CD4-positive, alpha-beta T cell treated with Interferon alpha-2 for 1 hour (primary cell): ENCODE measurements at places on chromosomes 6 and 20.

DNA sequence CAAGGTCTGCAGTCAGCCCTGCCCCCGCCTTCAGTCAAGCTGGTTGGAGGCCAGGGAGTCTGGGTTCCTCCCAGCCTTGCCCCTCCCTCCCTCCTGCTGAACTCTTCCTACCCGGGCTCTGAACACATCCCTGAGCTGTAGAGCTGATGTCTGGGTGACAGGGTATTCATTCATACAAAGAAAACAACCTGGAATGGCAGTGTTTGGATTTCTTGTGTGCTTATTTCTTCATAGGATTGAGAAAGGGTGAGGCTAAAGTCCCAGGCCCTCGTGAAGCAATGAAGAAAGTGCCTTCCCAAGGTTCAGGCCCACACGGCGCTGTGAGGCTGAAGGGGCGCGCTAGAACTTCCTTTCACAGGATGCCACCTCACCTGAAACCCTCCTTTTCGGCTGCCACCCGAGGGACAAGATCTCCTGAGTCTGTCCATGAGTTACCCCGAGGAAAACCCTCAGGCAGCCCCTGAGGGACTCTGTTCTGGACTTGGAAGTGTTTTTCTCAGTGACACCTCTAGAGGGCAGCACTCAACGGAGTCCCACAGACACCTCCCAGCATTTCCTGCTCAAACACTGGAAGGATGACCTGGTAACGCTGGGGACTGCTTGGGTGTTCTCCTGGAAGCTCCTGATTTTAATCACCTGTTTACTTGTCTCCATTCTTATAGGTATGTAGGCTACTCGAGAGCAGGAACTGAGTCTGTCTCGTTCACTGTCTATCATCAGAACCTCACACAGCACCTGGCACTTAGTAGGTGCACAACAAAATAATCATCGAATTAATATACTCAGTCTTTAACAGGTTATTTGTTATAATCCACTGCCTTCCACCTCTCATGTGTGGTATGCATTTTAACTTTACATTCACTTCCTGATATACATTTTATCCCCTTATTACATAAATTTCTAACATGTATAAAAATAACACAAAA, 11.8 kb upstream of the GSTA1 start:
- peak; percentile 51 for DNase-seq

DNA sequence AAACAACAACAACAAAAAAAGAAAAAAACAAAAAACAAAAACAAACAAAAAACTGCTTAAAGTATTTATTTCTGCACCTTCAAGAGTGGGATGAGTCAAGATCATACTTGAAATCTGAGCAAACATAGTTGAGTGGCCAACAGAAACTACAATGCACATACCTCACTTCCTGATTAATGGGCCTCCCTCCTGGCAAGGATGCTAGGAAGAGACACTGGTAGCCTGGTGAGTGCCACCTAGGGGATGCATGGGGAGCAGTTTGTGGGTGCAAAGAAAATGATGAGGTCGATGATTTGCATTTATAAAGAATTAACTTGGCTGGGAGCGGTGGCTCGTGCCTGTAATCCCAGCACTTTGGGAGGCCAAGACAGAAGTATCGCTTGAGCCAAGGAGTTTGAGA, 808.1 kb downstream of the MAFB start:
- no peak for DNase-seq

- DNase-seq, result peak; percentile 82
Observed at GRCh38 chr20:5100684-5101347, 18.9 kb downstream of the PCNA start.

DNA sequence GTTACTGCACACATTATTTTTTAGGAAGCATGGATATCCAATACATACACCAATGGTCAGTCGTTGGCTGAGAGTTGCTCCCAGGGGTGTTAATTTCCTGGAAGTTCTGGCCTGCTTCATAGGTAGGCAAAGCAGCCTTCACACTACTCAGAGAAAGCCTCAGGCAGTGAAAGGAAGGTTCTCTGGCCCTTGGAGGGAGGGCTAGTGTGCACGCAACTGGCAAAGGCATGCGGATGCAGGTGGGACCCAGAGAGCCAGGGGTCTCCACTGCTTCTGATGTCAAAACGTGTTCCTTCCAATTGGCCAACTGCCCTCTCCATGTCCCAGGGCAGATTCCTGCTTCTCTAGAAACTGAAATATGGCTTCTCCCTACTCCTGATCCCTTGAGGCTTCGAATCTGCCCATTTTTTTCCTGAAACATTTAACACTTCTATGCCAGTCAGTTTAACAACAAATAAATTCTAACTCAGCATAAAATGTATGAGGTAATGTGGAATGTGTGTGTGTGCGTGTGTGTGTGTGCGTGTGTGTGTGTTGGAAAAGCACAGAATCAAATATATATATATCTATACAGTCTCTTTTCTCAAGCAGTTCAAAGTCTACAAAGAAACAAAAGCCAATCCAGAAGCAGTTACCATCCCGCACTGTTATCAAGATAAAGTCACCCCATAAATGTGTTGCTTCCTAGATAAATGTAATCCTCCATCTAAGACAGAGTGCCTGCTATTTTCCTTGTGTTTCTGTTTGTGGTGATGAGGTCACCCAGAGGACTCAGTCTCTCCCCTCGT, 94.0 kb upstream of the HIVEP1 start:
- no peak for DNase-seq

GRCh38 chr6:6916598-6916997, 191.2 kb upstream of the RREB1 start:
- DNase-seq, result no peak

- no peak for DNase-seq
Observed at GRCh38 chr6:111013144-111013915, 31.5 kb downstream of the RPF2 start.

- no peak for DNase-seq
Observed at GRCh38 chr6:35926509-35927215, 5.8 kb upstream of the SRPK1 start.

DNA sequence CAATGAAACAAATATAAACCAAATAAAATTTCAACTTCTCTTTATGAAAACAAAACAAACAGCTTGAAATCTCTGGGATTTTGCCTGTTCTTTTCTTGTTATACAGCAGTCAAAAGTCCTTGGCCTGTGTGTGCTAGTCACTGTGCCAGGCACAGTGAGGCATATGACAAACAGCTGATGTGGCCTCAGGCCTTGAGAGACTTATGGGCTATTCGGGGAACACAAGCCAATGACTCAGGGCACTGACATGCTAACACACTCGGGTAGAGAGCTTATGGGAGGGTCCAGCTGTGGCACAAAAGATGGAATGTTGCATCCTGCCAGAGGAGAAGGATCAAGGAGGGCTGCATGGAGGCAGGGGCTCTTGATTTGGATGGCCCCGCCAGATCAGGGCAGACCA, 95.4 kb upstream of the NKX2-2 start:
- no peak for DNase-seq

GRCh38 chr6:161443848-161444247, 170.0 kb upstream of the AGPAT4 start:
- no peak for DNase-seq

DNA sequence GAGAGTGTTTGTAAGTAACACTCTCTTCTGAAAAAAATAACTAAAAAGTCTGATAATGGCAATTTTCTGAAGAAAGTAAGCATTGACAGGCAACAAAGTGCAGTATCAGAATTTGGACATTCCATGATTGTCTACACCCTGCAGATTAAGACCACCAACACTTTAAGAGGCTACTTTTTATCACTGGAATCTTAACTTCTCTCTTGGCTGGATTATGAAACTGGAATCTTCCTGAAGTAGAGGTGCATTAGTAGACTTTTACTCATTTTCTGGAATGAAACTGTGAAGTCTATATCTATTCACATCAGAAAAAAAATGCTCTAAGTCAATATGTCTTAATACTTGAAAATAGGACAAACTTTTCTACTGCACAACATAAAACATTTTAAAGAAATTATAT, 547.5 kb downstream of the COL12A1 start:
- no peak for DNase-seq

DNA sequence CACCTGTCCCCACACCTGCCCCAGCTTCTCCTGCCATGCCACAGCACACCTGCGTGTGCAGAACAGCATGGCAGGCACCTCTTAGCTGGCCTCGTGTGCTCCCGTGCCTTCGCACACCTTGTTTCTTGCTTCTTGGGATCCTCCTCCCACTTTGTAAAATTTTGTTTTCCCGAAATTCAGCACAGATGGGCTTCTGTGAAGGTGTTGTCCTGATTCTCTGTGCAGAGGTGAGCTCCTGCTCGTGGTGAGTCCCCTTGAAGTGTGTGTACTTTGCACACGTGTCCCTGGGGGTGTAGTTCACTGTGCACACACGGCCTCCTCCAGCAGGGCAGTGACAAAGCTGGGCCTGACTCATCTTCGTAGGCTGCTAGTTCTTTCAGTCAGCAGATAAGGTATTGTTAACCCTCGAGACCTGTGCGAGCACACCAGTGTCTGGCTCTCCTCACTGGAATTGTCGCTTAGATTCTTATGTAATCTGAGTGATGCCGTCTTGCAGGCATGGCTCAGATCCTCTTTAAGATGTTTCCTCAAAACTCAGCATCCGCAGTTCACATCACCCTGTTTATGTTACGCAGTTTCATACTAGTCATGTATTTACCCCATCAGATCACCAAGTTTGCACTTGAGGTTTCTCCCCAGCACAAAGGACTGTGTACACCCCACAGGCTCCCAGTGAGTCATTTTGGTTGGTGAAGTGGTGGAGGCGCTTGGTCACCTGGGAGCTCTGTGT, 77.7 kb downstream of the CDYL start:
- DNase-seq, result no peak

DNA sequence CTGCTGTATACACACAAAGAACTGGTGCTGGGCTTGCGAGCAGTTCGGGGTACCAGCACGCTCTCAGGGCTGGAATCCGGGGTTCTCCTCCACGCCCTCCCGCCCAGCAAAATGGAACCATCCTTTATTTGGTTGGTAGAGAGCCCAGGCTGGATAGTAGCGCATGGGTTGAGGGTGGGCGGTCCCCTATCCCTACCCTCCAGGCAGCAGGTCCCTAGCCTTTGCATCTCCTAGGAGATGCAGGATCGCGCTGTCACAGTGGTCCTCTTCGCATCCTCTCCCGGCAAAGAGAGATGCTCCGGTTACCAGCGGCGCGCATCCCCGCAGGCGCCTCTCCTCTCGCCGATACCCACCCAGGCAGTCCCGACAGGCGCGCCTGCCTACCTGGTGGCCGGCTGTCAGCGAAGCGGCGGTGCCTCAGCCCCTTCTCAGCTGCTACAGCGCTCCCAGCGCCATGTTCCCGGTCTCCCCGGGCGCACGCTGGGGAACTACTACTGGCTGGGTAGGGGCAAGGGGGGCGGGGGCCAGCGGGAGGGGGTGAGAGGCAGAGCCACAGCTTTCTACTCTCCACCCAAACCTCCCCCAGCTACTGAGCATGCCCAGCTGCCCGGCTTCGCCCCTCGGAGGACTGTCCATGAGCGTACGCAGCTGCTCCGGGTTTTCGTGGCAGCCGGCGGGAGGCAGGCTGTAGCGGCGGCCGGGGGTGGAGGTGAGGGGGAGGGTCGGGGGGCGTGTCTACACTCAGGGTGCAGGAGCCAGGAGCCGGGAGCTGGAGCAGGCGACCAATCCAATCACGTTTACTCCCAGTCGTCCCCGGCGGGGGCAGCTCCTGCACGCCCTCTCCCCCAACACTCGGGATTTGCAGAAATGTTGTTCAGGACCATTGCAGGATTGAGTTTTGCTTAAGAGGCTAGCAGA, at the start of gene PAK5:
TSS of gene PAK5 (minus strand) at position 699 of the 918 bp plus-strand sequence. CDS start 194,748 bp downstream, outside the sequence.
- DNase-seq, result no peak

GRCh38 chr6:22412994-22413393, 116.2 kb upstream of the PRL start:
- DNase-seq, result no peak

- DNase-seq, result no peak
Observed at GRCh38 chr6:2030682-2031244, 214.6 kb downstream of the GMDS start.

- DNase-seq, result peak; percentile 60
Observed at GRCh38 chr6:26172608-26172968, 85.4 kb downstream of the HFE start.

GRCh38 chr6:43926634-43927531, 156.9 kb downstream of the VEGFA start:
- no peak for DNase-seq

GRCh38 chr20:38215194-38216182, 45.0 kb downstream of the KIAA1755 start:
- no peak for DNase-seq

GRCh38 chr6:43489277-43490072, 12.1 kb downstream of the TJAP1 start:
- DNase-seq, result no peak

DNA sequence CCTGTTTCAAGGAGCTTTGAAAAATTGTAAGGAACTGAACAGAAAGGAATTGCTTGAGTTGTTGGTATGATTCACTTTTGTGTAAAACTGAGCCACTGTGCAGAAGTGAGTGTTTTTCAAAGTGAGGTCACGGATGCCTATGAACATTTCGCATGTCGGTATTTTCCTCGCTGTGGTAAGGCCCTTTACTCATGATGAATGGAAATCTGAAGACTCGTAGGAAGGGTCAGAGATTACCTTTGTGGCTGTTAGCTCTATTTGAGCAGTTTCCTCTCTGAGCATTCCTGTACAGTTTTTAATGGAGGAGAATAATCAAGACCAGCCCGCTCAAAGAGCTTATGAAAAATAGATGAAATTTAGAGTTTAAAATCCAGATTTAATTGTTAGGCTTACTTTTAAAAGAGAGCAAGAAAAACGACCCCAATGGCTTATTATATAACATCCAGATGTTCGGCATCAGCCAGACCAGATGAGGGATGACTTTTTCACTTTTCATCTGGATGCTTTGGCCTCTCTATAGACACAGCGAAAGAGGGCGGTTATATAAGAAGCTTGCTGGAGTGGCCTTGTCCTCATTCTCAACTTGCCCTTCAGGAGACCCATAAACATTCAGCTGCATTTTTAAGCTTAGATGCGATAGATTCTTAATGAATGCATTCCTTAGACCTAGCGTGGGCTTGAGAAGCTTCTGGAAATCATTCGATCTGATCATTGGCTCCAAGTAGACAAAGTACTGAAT, 99.5 kb downstream of the CD83 start:
- DNase-seq, result no peak

DNA sequence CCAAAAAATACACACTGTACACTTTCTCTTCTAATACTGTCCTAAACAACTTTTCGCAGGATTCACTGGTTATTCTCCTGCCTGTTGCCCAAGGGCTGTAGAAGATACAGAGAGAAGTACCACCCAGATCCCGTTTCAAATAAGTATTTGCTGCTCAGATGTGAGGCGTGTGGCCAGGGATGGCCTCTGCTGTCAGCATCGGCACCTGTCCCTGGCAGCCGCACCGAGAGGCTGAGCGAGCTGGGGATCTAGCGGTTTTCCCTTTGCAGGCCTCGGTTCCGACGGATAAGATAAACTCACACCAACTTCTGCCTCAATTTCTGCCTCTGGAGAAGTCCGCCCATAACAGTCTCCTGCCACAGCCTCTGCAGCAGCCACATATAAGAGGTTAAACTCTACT, 685.2 kb upstream of the AGPAT4 start:
- no peak for DNase-seq

GRCh38 chr6:20440296-20440695, 38.6 kb downstream of the E2F3 start:
- no peak for DNase-seq

DNA sequence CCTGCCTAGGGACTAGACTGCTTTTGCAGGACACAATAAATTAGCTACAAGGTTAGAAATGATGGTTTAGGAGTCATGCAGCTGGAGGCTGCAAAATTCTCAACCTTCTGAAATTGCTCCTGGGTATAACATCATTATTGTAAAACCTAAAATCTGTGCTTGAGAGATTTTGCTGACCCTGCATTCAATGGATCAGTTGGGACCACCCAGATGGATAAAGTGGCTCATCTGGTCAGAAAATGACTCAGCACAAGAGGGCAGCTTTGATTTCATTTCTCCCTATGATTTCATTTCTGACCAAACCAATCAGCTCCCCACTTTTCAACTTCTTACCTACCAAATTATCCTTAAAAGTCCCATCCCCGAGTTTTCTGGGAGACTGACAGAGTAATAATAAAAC, 367.3 kb upstream of the AGPAT4 start:
- DNase-seq, result no peak
